CMK (cell line): ENCODE measurements at places on chromosomes 11 and 22.

DNA sequence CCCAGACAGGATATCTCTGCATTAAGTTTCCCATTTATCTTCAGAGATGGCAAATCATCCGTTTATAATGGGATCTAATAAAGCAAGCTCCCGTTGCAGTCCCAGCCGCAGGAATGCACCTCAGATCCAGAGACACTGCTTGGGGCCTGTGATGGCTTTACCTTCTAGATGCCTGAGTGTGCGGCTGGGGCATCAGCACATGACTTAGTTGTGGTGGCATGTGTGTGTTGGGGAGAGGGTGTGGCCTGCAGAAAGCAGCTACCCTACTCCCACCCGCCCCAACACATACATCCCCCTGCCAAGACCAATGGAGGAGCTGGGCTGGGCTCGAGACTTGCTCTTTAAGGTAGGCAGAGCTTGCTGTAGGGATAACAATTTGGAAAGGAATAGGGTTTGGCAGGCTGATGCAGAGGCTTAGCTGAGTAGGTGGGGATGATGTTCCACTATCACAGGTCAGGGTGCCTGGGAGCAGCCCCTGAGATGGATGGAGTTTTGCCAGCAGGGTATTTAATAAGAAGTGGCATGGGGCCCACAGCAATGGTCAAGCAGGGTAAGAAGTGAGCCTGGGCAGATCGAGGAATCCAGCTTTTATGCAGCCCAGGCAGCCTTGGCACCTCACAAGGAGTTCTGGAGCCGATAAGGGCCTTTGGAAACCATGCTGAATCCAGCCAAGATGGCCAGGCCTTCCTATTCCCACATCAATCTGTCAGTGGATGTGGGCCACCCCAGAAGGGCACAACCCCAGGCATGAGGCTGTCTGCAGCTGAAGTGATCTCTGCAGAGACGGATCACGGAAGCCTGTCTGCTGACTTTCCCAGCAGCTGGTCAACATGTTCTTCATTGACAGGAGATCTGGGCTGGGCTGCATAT is 601.3 kb downstream of the BUD13 start:
- DNase-seq, result no peak

DNA sequence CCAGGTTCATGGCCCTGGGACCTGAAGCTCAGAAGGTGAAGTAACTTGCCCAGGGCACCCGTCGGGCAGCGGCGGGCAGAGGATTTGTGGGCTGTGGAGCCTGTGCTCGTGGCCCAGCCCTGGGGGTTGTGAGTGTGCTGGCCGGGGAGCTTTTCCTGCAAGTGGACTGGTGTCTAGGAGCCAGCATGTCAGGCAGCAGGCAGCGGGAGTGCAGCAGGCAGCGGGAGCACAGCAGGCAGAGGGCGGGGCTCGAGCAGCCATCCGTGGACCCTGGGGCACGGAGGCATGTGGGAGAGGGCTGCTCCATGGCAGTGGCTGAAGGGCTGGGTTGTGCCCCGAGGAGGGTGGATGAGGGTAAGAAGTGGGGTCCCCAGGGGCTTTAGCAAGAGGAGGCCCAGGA is 72.7 kb upstream of the PPP6R3 start:
- no peak for DNase-seq

GRCh38 chr11:44139565-44140330 is 44.3 kb downstream of the EXT2 start:
- DNase-seq, result no peak

DNA sequence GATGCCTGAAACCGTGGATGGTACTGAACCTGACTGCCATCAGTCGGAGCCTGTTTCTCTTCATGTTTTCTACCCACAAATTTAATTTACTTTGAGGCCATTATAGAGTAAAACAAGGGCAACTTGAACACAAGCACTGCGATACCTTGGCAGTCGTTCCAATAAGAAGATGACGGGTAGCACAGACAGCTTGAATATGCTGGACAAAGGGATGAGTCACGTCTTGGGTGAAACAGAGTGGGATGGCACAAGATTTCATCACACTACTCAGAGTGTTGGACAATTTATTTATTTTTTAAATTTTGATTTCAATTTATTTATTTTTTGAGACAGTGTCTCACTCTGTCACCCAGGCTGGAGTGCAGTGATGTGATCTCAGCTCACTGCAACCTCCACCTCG is 5.7 kb downstream of the DIXDC1 start:
- DNase-seq, result no peak

GRCh38 chr11:64060861-64061444 is 25.2 kb downstream of the FLRT1 start:
- no peak for DNase-seq

GRCh38 chr11:109208121-109208520 is 213.9 kb upstream of the C11orf87 start:
- no peak for DNase-seq

DNA sequence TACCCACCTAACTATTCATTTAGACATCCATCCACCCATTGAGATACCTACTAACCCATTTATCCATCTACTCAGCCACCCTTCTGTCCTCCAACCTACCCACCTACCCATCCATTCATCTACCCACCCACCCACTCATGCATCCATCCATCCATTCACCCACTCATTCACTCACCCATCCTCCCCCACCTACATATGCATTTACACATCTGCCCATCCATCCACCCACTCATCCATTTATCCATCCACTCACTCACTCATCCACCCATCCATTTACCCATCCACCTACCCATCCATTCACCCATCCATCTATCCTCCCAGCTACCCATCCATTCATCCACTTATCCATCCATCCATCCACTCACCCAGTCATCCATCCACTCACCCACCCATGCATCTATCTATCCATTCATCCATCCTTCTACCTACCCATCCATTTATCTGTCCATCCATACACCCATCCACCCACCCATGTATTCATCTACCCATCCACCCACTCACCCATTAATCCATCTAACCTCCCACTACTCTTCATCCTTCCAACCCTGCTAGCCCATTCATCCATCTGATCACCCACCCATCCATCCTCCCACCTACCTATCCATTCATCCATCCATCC is 378.7 kb downstream of the CTTN start:
- DNase-seq, result no peak

DNA sequence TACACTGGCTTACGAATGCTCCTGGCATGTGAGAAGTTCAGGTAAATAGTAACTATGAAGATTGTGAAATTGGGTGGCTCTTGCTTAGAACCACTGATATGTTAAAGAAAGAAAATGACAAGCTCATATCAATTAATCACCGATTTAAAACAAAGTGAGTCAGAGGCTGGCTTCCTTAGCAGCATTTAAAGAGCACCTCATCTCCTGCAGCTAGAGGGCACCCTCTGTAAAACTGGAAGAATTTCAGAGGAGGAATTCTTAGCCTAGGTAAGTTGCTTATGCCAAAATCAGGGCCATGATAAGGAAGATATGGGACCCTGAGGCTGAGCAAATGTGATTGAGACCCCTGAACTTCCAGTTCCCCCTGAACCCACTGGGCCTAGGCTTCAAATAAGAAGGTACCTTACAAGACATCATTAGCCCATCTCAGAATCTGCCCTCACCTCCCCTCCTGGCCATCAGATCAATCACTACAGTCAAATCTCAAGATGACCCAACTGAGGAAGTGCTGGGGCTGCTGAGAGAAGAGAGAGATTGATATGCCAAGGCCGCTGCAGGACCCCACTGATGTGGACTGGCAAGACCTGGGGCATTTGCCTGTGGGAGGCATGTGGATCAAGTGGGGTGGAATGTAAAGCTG is 8.6 kb upstream of the CD3E start:
- no peak for DNase-seq

DNA sequence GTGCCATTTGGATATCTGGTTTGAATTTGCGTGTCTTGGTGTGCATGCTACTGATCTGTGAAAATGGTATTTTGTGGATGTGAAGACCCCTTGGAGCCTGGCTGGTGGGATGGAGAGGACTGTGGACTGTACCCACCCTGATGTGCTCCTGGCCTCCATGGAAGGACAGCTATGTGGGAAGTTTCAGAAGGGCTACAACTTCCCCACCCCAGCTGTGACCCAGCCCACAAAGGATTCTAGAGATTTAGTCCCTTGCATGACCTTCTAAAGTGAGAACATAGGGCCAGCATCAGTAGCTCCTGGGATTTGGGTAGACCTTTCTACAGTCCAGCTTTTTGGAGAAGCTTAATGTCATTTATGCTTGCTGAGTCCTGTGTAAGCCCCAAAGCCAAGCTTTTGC is 173.4 kb downstream of the BCR start:
- no peak for DNase-seq

DNA sequence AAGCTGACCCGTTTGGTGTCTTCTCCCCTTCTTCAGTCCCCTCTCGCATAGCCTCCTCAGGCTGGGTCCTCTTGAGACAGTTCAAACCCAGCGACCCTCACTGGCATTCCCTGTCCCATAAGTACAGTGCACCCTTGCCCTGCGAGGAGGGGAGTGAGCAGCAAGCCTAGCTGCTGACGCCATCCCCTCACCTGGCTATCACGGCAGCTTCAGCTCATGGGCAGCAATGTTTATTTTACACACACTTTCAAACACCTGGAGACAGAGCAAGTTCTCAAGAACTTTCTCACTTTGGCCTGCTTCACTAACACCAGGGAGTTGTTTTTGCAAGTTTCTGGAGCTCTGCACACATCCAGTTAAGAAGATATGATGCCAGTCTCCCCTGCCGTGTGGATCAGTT is 189.6 kb upstream of the E2F8 start:
- DNase-seq, result no peak

DNA sequence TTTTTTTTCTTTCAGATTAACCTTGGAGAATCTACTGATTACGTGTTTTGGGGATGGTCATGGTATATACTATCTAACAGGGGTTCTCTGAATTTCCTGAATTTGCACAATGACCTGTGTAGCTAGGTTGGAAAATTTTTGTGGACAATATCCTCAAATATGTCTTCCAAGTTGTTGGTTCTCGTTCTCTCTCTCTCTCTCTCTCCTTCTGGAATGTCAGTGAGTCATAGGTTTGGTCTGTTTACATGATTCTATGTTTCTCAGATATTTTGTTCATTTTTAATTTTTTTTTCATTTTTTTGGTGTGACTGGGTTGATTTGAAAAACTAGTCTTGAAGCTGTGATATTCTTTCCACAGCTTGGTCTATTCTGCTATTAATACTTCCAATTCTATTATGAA is 604.0 kb upstream of the ANO3 start:
- DNase-seq, result no peak

GRCh38 chr11:66951927-66952337 is 6.3 kb downstream of the PC start:
- no peak for DNase-seq

DNA sequence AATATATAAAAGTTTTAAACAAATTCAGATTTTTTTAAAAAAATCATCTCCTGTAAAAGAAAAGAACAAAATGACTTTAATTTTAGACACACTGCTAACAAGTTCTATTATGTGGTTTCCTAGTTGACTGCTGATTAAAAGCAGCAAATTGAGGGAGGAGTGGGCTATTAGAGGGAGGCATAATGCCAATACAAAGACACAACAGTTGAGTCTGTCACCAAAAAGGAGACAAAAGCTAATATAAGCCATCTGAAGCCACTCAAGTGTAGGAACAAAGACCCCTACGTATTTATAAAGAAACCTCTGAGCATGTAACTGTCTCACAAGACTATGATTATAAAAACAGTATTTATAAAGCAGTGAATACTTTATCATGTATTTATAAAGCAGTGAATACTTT is 28.6 kb downstream of the TMEM123 start:
- DNase-seq, result no peak

DNA sequence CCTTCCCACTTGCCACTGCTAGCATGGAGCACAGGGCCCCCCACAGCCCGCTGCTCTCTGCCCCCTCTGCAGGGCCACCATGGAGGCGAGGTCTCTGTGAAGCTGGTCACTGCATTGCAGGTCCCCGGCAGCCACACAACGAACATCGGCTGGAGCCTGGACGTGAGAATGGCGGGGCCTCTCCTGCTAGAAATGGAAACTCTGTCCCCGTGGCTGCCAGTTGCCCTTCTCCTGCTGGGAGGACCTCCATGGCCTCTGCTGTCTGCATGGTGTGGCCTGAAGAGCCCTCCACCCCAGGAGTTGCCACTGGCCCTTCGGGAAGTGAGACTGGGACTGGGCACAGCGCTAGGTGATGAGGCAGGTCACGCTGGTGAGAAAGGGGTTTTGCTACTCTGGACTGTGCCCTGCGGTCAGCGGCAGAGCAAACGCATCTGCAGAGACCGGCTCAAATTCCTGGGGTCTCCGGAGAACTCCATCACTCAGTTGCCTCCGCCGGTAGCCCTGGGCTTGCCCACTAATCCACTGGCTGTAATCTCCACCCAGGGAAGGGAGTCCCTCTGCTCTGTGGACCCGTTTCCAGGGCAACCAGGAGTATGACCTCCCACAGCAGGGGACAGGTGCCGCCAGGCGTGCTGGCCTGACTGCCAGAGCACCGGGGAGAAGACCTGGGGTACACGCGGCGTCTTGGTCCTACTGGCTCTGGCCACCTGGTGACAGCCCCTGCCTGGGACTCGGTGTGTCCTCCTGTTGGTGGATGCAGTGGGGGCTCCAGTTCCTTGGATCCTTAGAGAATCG is 806.3 kb downstream of the BRD1 start:
- no peak for DNase-seq

DNA sequence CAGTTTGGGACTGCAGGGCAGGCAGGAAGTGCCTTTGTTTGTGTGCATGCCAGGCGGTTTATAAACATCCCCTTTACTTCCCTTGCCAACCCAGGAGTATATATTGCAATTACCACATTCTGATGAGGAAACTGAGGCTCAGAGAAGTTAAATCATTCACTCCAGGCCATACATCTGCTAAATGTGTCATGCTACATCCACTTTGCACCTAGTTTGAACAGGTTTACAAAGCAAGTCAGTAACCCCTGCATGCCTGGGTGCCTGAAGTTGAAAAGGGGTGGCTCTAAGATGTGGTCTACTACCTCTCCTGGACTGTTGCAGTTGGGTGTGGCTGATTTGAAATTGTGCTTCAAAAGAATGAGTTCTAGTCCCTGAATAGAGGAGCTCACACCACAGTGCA is 23.6 kb downstream of the FLI1 start:
- no peak for DNase-seq

- DNase-seq, result no peak
Measured at GRCh38 chr11:24574461-24574860, 77.6 kb downstream of the LUZP2 start.

DNA sequence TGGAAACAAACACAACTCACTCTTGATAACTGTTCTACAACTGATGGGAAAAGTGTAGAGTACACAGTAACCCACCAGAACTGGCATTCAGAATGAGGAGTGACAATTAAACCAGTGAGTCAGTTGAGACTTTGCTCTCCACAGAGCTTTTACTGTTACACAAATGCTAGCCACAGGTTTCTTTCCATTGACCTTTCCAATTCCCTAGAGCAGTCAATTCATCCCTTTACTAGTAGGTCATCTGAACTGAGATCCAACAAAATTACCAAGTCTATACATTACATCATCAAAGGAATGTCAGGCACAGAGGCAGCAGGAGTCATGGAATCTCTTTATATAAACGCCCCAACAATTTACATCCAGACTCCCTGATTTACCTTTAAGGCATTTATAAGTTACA is 65.9 kb downstream of the PHF21A start:
- DNase-seq, result no peak

DNA sequence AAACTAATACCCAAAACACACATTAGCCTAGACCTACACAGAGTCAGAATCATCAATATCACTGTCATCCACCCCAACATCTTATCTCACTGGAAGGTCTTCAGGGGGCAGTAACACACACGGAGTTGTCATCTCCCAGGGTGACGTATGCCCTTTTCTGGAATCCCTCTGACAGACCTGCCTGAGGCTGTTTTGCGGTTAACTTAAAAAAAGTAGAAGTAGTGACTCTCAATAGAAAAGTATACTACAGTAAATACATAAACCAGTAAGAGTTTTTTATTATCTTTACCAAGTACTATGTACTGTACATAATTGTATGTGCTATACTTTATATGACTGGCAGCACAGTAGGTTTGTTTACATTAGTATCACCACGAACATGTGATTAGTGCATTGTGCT is 80.5 kb downstream of the PGR start:
- no peak for DNase-seq
